Daoy (cell line): ENCODE measurements at places on chromosomes 4 and X. TPM values are rescaled to one million over a fixed set of nuclear protein-coding genes. Genes with fewer than 3 reads are reported as not detected.

DNA sequence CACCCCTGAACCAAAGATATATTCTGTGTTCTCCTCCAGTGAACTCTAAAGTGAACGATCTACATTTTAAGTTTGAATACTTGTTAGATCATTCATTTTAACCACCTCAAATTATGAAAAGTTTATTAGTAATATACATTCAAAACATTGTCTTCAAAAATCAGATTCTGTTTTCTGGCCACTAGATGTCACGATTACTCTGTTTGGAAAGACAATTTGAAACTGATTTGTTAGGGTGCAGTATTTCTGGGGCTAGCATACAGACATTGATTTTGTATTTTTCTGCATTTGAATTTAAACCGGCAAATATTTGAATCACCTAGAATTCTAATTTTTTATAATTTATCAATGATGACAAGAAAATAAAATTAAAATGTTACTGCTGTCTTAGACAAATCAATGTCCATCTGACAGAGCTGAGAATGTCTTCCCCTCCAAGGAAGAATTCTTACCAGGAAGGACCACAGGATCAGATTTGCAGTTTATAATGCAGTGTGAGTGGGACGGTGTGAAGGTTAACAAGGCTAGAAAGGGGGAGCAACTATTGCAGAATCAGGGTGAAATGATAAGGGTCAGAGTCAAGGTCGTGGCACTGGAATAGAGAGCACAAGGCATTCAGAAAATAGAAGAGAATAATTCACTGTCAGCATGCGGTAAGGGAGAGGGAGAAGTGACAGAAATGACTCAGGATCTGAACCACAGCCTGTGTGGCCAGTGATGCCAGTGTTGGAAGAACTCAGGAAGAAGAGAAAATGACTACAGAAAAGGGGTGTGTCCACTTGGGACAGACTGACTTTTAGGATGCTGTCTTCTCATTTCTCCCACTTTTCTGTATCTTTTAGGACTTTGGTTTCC lies 91.6 kb downstream of the ANXA10 start:
- DNase-seq, result peak; percentile 13

DNA sequence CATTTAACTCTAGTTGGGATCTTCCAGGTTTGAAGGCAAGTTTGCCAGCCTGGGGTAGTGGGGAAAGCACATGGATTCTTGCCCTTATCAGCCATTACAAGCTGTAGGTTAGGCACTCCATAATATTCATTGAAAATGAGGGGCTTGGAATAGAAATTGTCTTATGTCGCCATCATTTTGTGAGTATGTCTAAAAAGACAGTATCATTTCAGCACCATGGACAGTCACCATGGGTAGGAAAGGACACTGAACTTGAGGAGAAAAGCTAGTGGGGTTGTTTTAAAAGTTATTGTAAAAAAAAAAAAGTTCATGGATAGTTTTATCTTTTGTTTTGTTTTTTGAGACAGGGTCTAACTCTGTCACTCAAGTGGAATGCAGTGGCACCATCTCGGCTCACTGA lies 356.1 kb downstream of the HNRNPD start:
- peak; percentile 9 for DNase-seq

- no peak for DNase-seq
Measured at GRCh38 chrX:14607446-14607985, 78.2 kb downstream of the GLRA2 start.

DNA sequence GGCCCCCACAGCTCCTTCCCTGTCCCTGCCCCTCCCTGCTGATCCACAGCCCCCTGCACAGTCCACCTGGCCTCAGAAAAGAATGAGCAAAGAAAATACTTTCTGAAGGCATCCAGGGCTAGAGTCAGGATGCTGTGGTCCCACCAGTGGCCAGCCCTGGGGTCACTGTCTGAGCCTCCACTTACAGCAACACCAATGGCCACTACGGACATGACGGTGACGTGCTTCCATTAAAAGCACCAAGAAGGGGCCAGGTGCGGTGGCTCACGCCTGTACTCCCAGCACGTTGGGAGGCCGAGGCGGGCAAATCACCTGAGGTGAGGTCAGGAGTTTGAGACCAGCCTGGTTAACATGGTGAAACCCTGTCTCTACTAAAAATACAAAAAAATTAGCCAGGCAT lies 4.0 kb downstream of the JAKMIP1 start:
- DNase-seq, result no peak

GRCh38 chr4:6361076-6361784 lies 91.6 kb downstream of the WFS1 start:
- DNase-seq, result no peak

- DNase-seq, result no peak
Measured at GRCh38 chrX:132665676-132666075, 176.8 kb upstream of the MBNL3 start.

- no peak for DNase-seq
Measured at GRCh38 chr4:17120761-17121160, 222.3 kb upstream of the LDB2 start.

DNA sequence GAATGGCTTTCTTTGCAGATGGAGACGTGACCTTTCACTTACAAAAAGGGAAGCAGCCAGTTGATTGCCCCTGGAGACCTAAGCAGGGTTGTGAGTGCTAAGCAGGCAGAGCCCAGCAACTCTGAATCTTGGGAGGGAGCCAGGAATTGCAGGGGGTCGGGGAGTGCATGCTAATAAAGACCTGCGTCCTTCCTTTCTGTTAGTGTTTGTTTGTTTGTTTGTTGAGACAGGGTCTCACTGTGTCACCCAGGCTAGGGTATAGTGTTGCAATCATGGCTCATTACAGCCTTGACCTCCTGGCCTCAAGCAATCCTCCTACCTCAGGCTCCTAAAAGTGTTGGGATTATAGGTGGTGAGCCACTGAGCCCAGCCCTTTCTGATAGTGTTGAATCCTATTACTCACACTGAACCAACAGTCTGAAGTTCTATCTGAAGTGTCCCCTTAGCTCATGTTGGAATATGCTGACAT lies 137.4 kb downstream of the CEP135 start:
- peak; percentile 9 for DNase-seq

DNA sequence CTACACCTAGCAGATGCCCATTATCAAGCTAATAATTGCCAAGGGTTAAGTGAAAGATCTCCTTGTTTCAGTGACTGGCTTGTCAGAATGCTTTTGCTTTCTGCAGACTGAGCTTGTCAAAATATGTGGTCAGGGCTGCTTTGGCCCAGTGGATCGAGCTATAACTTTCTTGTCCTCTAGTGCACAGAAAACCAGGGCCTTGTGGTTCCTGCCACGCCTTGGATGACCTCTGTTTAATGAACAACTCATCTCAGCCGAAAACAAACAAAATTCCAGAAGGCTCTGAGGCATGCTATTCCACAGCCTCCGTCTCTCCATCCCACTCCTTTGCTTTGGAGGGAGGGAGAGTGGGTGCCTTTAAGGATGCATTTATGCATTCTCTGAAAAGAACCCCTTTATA lies 11.3 kb downstream of the EVC start:
- DNase-seq, result no peak

- no peak for DNase-seq
Measured at GRCh38 chrX:132022198-132022966, 720 bp upstream of the STK26 start.

- no peak for DNase-seq
Measured at GRCh38 chr4:182338746-182339145, 95.5 kb downstream of the TENM3 start.

- DNase-seq, result no peak
Measured at GRCh38 chrX:42497356-42497755, 280.6 kb downstream of the PPP1R2C start.

Gene ADAM29
- not detected in 2 replicates for total RNA-seq

Gene MAGED2
- 109 and 130 TPM in 2 replicates for total RNA-seq

Gene SASH3
- not detected in 2 replicates for total RNA-seq

Gene CT45A1
- 34.0 and 45.7 TPM in 2 replicates for total RNA-seq

Gene SPACA5
- not detected in 2 replicates for total RNA-seq

Gene YY2
- 0.03 and 0.11 TPM in 2 replicates for total RNA-seq
